ENCODE measurements at places on chromosomes 5 and 9. TPM values are rescaled to one million over a fixed set of nuclear protein-coding genes. Genes with fewer than 3 reads are reported as not detected.
A peak's percentile ranks its signal among the peaks of the same experiment; 100 is the strongest.

GRCh38 chr9:130973686-130974281 is 34.7 kb upstream of the FIBCD1 start:
- DNase-seq = no peak

DNA sequence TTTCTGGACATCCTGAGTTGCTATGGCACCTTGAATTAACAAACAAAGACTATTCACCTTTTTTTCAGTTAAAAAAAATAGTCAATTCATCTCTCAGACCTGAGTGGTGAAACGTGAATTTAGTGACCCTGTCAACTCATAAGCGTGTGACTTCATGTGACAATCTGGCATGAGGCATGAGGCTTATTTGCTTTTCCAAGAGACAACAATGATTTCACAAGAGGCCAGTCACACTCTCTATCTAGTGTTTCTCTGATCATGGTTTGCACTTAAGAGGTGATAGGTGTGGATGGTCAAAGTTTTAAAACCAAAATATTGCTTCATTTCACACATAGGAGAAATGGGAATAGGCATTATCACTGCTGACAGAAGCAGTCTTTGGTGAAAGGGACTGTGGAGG is 559.6 kb upstream of the ACO1 start:
- no peak for DNase-seq

GRCh38 chr9:136437839-136438547 is 1.7 kb downstream of the INPP5E start:
- DNase-seq = no peak

- no peak for DNase-seq
Measured at GRCh38 chr5:38383701-38384100, 125.3 kb downstream of the EGFLAM start.

- DNase-seq = no peak
Measured at GRCh38 chr9:14529629-14530028, 163.6 kb downstream of the ZDHHC21 start.

DNA sequence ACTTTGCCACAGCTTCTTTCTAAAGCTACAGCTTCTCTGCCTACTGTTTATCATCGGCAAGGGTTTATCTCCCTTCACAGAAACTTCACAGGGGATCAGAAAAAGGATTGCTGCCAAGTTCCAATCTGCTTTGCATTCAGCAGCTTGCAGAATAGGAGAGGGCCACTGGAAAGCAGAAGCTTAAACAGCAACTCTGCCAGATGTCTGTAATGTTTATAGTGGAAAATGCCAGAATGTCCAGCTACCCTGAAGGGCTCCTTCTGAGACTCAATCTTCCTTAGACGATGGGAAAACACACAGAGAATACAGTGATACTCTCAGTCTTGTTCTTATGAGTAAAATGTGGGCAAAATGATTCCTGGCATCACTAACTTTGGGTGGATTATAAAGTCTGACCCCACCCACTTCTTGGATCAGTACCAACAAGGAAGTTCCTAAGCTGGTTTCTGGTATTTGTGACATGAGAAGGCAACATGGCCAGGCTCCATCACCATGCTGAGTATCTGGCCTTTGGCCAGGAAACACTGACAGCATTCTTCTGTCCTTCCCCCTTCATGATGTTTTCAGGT is 19.0 kb downstream of the STOM start:
- DNase-seq = no peak

DNA sequence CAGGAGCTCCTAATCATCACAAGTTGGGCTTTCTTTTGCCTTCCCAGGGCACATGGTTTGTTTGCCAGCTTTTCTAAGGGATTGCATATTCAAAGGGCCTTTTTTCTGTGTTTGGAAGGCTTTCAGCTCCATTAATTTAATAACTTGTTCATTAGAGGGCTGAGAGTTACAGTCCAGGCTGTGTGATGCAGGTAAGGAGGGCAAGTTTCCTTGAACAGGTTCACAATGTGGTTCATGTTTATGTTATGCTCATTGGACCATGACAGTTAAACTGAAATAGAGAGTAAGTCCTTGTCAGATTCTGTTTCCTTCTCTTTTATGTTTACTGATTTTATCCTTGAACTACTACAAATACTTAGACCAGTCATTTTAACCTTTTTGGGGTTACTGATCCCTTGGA is 174.4 kb downstream of the MARCHF11 start:
- DNase-seq = no peak

GRCh38 chr9:61665330-61665751 is 475.5 kb downstream of the SPATA31A7 start:
- no peak for DNase-seq

GRCh38 chr9:87592554-87593358 is 95.1 kb downstream of the DAPK1 start:
- no peak for DNase-seq

DNA sequence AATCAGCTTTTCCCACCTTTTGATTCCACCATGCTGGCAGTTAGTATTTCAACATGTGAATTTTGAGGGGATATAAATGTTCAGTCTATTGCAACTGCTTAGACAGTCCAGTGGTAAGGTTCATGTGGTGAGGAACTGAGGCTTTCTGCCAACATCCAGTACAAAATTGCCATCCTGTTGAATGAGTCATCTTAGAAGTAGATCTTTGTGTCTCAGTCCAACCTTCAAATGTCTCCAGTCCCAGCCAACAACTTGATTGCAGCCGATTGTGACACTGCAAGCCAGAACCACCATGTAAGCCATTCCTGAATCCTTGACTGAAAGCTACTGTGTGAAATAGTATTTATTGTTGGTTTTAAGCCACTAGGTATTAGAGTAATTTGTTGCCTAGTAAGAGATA is 331.5 kb upstream of the GRIN3A start:
- DNase-seq = no peak

GRCh38 chr5:173180331-173180730 is 36.0 kb downstream of the BNIP1 start:
- DNase-seq = no peak

DNA sequence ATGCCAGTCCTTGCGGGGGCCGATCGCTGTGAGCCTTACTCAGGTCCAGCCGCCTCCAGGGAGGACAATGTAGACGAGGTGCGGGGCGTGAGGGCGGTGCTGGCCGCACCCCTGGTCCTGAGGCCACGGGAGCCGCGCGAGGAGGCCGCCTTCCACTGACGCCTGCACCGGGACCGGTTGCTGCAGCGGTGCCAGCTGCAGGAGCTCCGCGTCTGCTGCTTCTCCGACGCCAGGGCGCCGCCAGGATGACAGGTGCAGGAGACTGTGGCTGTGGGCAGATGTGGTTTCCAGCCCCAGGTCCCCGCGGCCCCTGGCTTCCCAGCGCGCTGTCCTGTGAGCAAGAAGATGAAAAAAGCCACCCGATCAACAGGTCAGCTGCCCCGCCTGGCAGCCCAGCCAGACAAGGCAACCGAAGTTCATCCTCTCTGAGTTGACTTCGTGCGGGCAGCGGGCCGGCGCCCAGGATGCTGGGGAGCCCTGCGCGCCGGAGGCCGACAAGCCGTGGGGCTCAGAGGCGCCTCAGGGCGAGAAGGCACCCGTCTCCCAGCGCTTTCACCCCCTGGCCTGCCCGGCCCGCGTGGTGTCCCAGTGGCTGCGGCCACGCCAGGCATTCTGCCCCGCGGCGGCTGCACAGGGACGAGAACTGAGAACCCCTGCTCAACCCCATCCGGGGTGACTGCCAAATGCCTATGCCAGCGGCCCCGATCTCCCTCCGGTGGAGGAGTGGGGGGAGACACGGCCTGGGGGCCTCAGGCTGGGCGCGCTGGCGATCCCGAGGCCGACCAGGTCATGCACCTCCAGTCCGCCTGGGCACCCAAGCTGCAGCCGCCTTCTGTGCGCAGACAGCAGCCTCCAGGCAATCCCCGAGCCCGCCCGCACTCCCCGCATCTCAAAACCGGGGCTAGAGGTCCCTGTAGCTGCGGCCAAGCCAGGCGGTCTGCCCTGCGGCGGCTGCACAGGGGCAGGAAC is 43.4 kb upstream of the BICD2 start:
- peak; percentile 6 for DNase-seq

GRCh38 chr9:134978272-134978671 is 60.6 kb upstream of the FCN1 start:
- DNase-seq = no peak

- DNase-seq = no peak
Measured at GRCh38 chr9:95188459-95188858, 129.1 kb downstream of the FANCC start.

DNA sequence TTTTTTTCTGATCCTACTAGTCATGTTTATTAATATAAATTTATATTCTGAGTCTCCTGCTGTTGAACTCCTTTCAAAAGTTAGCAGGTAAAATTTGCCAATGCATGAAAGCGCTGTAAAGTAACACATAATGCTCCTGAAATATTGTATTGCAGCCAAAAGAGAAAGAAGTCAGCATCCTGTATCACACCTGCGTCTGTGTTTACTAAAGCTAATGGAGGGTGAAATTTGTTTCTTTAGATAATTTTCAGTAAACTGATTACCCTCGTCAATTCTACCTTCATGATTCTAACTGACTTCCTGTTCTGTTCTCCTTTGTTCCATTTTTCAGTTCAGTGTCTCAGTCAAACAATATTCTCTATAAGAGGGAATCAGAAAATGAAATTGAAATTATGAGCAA is 415.4 kb downstream of the CDH9 start:
- DNase-seq = no peak

GRCh38 chr5:131222731-131223130 is 41.1 kb upstream of the CDC42SE2 start:
- DNase-seq = no peak

GRCh38 chr9:129391221-129391661 is 213.2 kb upstream of the IER5L start:
- DNase-seq = no peak

- DNase-seq = no peak
Measured at GRCh38 chr9:136117291-136117915, 1.3 kb downstream of the TMEM250 start.

DNA sequence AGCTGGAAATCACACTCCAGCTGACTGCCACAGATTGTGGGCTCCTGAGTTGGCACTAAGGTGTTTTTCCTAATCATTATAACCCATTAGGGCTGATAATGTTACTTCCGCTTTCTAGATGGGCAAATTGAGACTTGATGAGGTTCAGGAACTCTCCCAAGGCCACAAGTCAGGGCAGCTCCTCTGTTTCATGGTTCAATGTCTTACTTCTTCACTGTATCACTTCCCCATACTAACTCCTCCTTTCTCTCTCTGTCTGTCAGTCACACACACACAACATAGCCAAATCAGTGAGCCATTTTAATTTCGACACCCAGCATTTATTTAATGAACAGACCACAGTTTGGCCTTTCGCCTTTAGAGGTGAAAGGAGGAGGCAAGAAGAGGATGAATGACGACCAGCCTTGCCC is 17.8 kb upstream of the TRAF1 start:
- DNase-seq = no peak

DNA sequence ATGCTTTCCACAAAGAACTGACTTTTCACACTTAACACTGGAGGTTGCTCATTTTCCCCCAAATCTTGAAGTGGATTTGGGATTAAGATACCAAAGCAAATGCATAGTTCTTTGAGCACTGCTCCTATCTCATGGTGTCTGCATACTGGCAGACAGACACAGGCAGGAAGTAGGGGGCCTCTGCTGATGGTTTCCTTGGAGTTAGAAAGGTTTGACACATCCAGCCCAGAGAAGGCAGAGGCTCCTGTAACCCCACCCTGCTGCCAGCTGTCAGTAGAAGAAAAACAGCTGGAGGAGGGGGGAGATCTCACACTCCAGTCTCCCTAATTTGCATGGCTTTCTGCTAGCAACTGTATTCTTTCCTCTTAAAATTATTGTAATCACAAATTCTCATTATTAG is 44.1 kb downstream of the APTX start:
- no peak for DNase-seq

DNA sequence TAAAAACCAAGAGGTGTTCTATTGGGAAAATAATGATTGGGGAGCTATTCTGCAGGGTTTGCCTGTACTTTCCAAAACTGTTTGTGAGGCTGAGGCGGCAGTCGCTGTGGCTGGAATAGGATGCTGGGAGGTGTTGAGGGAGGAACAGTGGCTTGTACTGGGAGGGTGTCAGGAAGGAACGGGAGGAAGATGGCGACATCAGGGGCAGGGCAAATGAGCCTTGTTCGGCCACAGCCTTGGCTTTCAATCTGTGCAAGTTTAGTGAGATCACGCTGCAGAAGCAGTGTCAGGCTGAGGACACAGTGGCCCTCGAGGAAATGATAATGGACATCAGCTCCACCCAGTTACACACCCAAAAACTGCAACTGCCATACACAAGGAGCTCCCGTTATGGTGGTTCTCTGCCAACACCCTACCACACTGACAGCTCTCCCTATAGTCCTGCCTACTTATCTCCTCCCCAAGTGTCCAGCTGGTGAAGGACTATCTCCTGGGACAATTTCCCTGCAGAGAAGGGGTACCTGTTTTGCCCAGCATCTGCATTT is 27.3 kb downstream of the KIF2A start:
- DNase-seq = no peak

CCDC152 gene
- polyA plus RNA-seq = 1.7 TPM

SAPCD2 gene
- polyA plus RNA-seq = 0.39 TPM

SERINC5 gene
- polyA plus RNA-seq = 2.3 TPM

COL27A1 gene
- polyA plus RNA-seq = not detected

CSF2 gene
- 0.43 TPM for polyA plus RNA-seq

ADAMTS2 gene
- not detected for polyA plus RNA-seq

SPINK4 gene
- not detected for polyA plus RNA-seq

LMX1B gene
- not detected for polyA plus RNA-seq

ARL14EPL gene
- polyA plus RNA-seq = not detected

ITGA2 gene
- polyA plus RNA-seq = not detected

PCDHB4 gene
- not detected for polyA plus RNA-seq

MORN5 gene
- polyA plus RNA-seq = not detected

FGF10 gene
- not detected for polyA plus RNA-seq

ENTREP1 gene
- not detected for polyA plus RNA-seq

PCDHA12 gene
- polyA plus RNA-seq = not detected

AUH gene
- polyA plus RNA-seq = 23.2 TPM

TRUB2 gene
- polyA plus RNA-seq = 25.7 TPM

POLK gene
- 8.0 TPM for polyA plus RNA-seq
